ENCODE measurements at places on chromosomes 13 and 19.

- H3K27me3 ChIP-seq, result peaks cover 50% of the 10 kb centered on the region
- H3K4me1 ChIP-seq, result peaks cover 31% of the 10 kb centered on the region
- no peak for DNase-seq
- no peak overlapping the region for H3K27ac ChIP-seq
- H3K36me3 ChIP-seq, result peaks cover 17% of the 10 kb centered on the region
Measured at GRCh38 chr19:7678971-7679751, 1.5 kb upstream of the TRAPPC5 start.

GRCh38 chr13:95354680-95355487 lies 53.6 kb upstream of the ABCC4 start:
- H3K27me3 ChIP-seq, result peaks cover 17% of the 10 kb centered on the region
- no peak overlapping the region for H3K27ac ChIP-seq
- H3K4me3 ChIP-seq, result no peak overlapping the region

DNA sequence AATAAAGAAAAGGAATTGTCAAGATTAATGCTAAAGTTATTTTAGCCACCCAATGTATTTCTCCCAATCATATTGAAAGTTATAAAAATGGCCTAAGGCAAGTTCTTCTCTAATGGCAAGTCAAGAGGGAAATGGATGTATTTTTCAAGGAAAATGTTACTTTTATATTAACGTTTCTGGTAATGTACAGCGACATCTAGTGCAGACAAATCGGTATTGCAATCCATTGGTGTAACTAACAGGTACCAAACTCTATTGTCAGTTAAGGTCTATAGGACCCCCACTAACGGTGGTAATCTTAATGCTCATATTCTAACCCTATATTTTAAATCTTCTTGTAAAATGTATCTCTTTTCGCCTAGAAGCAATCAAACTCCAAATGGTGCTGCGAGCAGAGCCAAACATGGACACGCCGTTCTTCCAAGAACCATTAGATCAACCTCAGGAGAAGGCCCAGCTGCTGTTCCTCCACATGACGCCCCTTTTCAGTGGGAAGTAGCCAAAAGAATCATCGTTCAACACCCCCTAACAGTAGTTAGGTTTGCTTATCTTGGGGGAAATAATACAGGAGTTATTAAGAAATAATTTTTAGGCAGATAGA lies 98.5 kb upstream of the PABPC3 start:
- H3K27me3 ChIP-seq, result peaks cover 13% of the 10 kb centered on the region
- no peak overlapping the region for H3K4me3 ChIP-seq
- peak; percentile 33 for DNase-seq

DNA sequence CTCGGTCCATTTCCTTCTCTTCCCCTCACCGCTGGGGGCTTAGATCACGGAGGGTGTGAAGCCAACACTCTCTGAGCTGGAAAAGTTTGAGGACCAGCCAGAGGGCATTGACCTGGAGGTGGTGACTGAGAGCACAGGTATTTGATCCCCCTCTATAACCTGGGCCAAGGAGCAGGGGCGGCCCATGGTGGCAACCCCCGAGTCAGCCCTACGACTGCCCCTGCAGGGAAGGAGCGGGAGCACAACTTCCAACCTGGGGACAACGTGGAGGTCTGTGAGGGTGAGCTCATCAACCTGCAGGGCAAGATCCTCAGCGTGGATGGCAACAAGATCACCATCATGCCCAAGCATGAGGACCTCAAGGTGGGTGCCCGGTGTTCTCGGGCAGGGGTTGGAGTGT lies 11.6 kb upstream of the TIMM50 start:
- no peak overlapping the region for H3K27ac ChIP-seq
- no peaks in the 10 kb centered on the region for H3K27me3 ChIP-seq
- no peak overlapping the region for H3K4me3 ChIP-seq
- no peak for DNase-seq
- no peaks in the 10 kb centered on the region for H3K4me1 ChIP-seq

DNA sequence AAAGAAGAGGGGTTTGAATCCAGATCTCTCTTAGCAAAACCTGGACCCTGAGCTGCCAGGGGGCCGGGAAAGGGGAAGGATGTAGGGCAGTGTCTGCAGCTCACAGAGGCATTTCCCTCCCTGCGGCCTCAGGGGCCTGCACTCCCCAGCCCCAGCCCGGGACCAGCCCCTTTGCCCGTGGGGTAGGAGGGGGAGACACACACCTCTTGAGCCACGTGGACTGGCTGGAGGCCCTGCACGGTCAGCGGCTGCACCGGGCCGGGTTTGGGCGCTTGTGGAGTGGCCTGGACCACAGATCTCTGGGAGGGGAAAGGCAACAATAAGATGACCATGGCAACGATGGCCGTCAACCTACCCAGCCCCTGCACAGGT lies 26.9 kb downstream of the RFX1 start:
- peaks cover 21% of the 10 kb centered on the region for H3K36me3 ChIP-seq
- no peaks in the 10 kb centered on the region for H3K27me3 ChIP-seq
- H3K4me1 ChIP-seq, result peaks cover 33% of the 10 kb centered on the region
- H3K4me3 ChIP-seq, result peak overlapping the region; percentile 59

- H3K27ac ChIP-seq, result no peak overlapping the region
- peaks cover 36% of the 10 kb centered on the region for H3K36me3 ChIP-seq
- peaks cover 5% of the 10 kb centered on the region for H3K4me1 ChIP-seq
- no peaks in the 10 kb centered on the region for H3K27me3 ChIP-seq
- no peak for DNase-seq
Measured at GRCh38 chr13:50855681-50856080, 12.2 kb upstream of the DLEU7 start.

GRCh38 chr19:49498475-49498874 lies 2.2 kb downstream of the RPS11 start:
- peak overlapping the region; percentile 92 for H3K27ac ChIP-seq
- no peak for DNase-seq
- peaks cover 10% of the 10 kb centered on the region for H3K27me3 ChIP-seq
- peaks cover 60% of the 10 kb centered on the region for H3K4me1 ChIP-seq
- peak overlapping the region; percentile 99 for H3K4me3 ChIP-seq
- H3K36me3 ChIP-seq, result peaks cover 31% of the 10 kb centered on the region

DNA sequence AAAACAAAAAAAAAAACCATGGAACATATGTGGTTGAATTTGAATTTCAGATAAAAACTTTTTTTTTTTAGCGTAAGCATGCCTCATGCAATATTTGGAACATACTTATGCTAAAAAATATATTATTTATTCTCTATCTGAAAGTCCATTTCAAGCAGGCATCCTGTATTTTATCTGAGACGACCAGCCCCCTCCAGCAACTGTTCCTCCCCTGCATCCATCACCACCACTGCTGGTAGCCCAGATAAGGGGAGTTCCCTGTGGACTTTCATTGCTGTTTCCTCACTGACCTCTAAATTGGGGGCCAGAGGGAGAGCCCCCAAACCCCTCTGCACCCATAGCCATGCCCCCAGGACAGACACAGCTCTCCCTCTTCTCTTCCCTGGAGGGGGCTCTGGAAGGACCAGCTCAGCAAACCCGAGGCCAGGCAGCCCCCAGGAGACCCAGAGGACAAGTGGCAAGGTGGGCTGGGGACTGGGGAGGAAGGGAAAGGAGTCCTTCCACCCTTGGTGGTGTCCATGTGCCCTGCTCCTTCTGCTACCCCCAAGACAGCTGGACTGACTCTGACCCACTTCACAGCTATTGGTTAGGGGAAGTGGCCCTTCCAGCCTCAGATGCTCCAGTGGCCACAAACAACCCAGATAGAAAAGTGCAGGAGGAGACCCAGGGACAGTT lies 6.6 kb upstream of the SIGLEC12 start:
- no peak for DNase-seq
- no peaks in the 10 kb centered on the region for H3K36me3 ChIP-seq
- H3K4me1 ChIP-seq, result no peaks in the 10 kb centered on the region
- no peak overlapping the region for H3K27ac ChIP-seq

- H3K4me3 ChIP-seq, result no peak overlapping the region
- H3K4me1 ChIP-seq, result peaks cover 65% of the 10 kb centered on the region
- peaks cover 12% of the 10 kb centered on the region for H3K27me3 ChIP-seq
- no peak overlapping the region for H3K27ac ChIP-seq
- no peaks in the 10 kb centered on the region for H3K36me3 ChIP-seq
Measured at GRCh38 chr19:18656337-18657086, 19.7 kb downstream of the KLHL26 start.

- H3K36me3 ChIP-seq, result no peaks in the 10 kb centered on the region
- peak; percentile 69 for DNase-seq
- H3K27me3 ChIP-seq, result peaks cover 39% of the 10 kb centered on the region
- peaks cover 35% of the 10 kb centered on the region for H3K4me1 ChIP-seq
Measured at GRCh38 chr19:41940731-41941409, 12.6 kb upstream of the ERFL start.

- H3K4me3 ChIP-seq, result no peak overlapping the region
- H3K27me3 ChIP-seq, result peaks cover 6% of the 10 kb centered on the region
- H3K27ac ChIP-seq, result peak overlapping the region; percentile 57
- DNase-seq, result no peak
- H3K4me1 ChIP-seq, result peaks cover 1% of the 10 kb centered on the region
- H3K36me3 ChIP-seq, result peaks cover 78% of the 10 kb centered on the region
Measured at GRCh38 chr13:112828082-112828699, 138.4 kb downstream of the ATP11A start.

DNA sequence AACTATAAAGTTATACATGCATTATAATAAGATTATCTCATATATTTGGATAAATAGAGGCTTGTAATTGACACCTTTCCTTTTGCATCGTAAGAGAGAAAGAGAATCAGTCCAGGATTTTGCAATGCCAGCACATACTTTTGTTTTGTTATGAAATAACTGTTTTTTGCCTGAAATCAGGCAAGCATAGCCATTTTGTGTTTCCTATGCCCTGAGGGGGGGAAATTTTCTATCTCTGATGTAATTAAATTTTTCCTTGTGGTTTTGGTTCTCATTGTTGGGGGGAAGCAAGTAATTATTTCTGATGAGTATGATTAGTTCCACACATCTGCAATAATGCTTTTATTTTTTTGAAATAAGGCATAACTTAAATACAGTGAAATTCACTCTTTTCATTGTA lies 229.4 kb downstream of the NDFIP2 start:
- no peak overlapping the region for H3K4me3 ChIP-seq
- H3K27me3 ChIP-seq, result no peaks in the 10 kb centered on the region
- H3K4me1 ChIP-seq, result no peaks in the 10 kb centered on the region
- no peak overlapping the region for H3K27ac ChIP-seq
- no peak for DNase-seq

- H3K36me3 ChIP-seq, result peaks cover 68% of the 10 kb centered on the region
- no peak for DNase-seq
- no peak overlapping the region for H3K4me3 ChIP-seq
- H3K27me3 ChIP-seq, result peaks cover 2% of the 10 kb centered on the region
- no peak overlapping the region for H3K27ac ChIP-seq
Measured at GRCh38 chr13:114296902-114297301, 15.5 kb downstream of the UPF3A start.

DNA sequence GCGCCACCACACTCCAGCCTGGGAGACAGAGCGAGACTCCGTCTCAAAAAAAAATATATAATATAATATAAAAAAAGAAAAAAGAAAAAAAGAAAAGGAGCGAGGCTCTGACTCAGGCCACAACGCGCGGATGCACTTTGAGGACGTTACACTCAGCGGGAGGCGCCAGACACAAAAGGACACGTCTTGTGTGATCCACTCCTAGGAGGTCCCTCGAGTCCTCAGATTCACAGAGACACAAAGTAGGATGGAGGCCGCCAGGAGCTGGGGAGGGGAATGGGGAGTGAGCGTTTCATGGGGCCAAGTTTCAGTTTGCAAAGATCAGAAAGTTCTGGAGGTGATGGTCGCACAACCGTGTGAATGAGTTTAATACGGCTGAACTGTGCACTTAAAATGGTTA lies 8.5 kb upstream of the ABHD17A start:
- H3K4me3 ChIP-seq, result no peak overlapping the region
- no peak for DNase-seq
- H3K36me3 ChIP-seq, result no peaks in the 10 kb centered on the region
- peaks cover 7% of the 10 kb centered on the region for H3K4me1 ChIP-seq

- no peak for DNase-seq
- H3K27ac ChIP-seq, result no peak overlapping the region
- no peak overlapping the region for H3K4me3 ChIP-seq
Measured at GRCh38 chr13:68368922-68369321, 1138.8 kb upstream of the PCDH9 start.

DNA sequence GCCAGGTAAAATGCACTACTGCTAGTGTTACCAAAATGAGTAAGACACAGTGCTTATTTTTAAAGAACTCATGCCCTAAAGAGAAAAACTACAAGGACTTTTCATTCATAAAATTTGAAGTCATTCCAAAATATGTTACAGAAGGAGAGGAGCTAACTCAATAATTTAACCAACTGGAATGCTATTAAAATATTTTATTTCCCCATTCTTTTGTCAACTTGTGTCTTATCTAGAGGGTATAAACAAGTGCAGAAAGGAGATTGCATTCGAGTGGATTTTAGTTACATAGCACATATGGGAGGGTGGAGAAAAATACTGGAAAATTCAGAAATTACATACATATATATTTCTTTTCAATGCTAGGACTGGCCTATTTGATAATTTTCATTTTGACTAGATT lies 131.0 kb upstream of the IRS2 start:
- H3K27me3 ChIP-seq, result peaks cover 6% of the 10 kb centered on the region
- no peaks in the 10 kb centered on the region for H3K4me1 ChIP-seq
- H3K27ac ChIP-seq, result no peak overlapping the region
- no peak for DNase-seq
- H3K4me3 ChIP-seq, result no peak overlapping the region

DNA sequence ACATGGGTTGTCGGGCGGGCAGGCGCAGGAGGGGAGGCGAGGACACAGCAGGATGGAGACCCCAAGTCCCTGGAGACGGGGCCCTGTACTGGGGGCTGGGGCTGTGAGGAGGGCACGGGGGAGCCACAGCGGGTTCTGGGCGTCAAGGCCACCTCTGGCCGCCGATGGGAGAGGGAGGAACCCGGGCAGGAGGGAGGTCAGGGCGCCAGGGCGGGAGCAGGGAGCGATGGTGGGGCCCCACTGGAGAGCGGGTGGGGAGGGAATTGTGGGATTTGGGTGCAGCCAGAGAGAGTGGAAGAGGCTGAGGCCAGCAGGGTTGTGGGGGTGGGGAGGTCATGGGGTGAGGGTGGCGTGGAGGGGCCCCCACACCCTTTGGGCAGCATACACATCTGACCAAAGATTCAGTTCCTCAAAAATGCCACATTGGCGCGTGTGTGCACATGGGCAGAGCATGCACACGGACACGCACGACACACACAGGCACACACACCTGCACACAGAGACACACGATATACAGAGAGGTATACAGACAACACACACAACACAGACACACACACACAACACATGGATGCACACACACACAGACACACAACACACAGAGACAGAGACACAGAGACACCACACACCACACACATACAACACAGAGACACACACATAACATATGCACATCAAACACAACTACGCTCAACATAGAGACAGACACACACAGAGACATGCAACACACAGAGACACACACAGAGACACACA lies 54.9 kb downstream of the AP1M1 start:
- peaks cover 14% of the 10 kb centered on the region for H3K27me3 ChIP-seq
- no peaks in the 10 kb centered on the region for H3K36me3 ChIP-seq
- H3K27ac ChIP-seq, result no peak overlapping the region
- no peak overlapping the region for H3K4me3 ChIP-seq

GRCh38 chr13:50712881-50713280 lies 130.6 kb downstream of the DLEU7 start:
- H3K36me3 ChIP-seq, result peaks cover 14% of the 10 kb centered on the region
- no peak for DNase-seq
- no peaks in the 10 kb centered on the region for H3K27me3 ChIP-seq
- H3K27ac ChIP-seq, result peak overlapping the region; percentile 5

GRCh38 chr19:35011737-35012682 lies 11.9 kb downstream of the GRAMD1A start:
- H3K27me3 ChIP-seq, result no peaks in the 10 kb centered on the region
- H3K4me1 ChIP-seq, result peaks cover 7% of the 10 kb centered on the region
- peaks cover 54% of the 10 kb centered on the region for H3K36me3 ChIP-seq
- no peak overlapping the region for H3K4me3 ChIP-seq
- no peak for DNase-seq
- peak overlapping the region; percentile 69 for H3K27ac ChIP-seq
